Activated naive CD4-positive, alpha-beta T cell treated with anti-CD3 and anti-CD28 coated beads, Interleukin-2, amount 50 U/mL, for 72 hours (primary cell): ENCODE measurements at places on chromosomes 16 and 17.

DNA sequence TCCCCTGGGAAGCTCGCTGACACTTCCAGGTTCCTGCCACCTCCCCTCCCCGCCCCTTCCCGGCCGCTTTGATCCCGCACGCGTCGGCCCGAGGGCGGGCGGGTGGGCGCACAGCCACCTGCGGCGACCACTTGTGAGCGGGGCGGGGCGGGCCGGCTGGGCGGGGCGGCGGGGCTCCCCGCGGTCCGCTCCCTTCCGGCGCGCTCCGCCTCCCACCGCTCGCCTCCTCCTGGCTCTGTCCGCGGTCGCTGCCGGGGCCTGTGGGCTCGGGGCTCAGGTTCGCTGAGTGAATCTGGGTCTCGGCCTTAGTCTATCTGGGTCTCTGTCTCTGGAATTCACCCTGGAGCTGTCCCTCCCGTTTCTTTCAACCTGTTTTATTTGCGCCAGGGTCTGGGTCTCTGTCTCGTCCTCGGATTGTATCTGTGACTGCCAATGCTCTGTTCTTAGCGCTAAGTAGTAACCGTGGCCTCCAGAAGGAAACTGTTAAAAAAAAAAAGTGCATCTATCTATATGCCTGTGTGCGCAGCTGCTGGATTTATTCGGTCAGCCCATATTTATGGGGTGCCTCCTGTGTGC lies 2.7 kb upstream of the HES7 start:
- peak; percentile 60 for DNase-seq

DNA sequence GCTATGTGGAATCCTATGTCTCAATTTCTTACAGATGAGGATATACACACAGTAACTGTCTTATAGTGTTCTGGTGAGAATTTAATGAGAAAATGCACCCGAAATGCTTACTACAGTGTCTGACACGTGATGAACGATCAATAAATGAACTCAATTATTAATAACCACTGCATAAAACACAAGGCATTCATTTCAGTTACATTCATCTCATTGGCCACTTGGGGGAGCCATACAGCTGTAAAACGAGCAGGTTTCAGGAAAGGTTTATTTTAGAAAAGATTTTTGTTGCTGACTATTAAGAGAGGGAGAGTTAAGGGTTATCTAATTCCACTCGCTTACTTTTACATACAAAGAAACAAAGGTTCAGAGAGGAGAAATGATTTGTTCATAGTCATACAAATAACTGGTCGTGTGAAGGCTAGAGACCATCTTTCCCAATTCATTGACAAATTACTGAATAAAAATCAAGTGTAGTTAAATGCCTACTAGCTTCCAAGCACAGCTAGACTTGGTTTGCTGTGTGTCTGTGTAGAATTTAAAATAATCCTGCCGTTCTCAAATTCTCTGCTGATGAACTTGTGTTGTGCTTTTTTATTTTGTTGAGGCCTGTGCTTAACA lies 160.1 kb downstream of the MAP2K4 start:
- DNase-seq = no peak

- DNase-seq = no peak
These were observed 194.3 kb downstream of the CCDC182 start for GRCh38 chr17:57550668-57551315.

- no peak for DNase-seq
These were observed 8.5 kb upstream of the ZC3H18 start for GRCh38 chr16:88561485-88562359.

DNA sequence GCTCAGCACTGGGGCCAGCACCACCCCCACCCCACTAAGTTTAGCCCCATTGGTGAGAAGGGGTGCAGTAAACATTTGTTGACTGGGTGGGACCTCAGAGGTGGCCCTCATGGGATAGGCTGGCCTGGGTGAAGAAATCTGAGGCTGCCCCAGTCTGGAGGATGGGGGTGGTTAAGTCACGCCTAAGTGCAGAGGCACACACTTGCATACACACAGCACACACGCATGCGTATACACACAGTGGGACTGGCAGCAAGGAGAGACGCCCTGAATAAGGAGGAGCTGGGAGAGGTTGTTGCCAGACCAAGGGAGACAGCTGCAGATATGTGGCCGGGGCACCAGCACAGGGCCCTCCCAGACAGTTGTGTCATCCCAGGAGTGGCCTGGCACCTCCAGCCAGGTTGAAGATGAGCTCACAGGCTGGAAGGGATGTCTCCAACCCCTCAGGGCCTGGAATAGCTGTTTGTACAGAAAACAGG lies 3.0 kb upstream of the BCAR1 start:
- no peak for DNase-seq

DNA sequence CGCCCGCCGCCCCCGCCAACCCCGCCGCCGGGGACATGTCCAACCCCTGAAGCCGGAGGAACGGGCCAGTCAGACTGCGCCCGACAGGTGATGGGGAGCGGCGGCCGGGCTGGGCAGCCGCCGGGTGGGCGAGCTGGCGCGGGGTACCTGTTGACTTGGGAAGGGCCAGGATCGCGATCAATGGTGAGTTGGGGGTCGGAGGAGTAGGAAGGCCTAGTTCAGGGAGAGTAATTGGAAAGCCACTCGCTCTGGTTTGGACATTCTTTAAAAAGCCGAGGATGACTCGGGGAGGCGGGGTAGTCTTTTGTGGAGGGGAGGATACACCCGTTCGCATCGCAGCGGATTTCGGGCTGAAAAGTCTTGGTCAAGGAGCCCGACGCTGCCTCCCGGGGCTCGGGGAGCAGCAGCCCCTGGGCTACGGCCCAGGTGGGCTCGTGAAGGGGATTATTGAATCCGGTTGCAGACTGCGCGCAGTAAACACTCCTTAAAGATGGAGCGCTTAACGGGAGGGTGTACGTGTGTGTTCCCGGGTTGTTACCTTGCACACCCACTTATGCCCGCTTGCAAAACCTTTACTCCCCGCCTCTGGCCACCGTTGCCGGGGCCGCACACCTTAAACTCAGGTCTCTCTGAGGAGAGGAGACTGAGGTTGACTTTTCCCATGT lies 123.8 kb downstream of the GOSR1 start:
- no peak for DNase-seq

GRCh38 chr17:1197379-1197778 lies 17.6 kb upstream of the ABR start:
- no peak for DNase-seq
